ENCODE measurements at places on chromosomes 7 and 10.

DNA sequence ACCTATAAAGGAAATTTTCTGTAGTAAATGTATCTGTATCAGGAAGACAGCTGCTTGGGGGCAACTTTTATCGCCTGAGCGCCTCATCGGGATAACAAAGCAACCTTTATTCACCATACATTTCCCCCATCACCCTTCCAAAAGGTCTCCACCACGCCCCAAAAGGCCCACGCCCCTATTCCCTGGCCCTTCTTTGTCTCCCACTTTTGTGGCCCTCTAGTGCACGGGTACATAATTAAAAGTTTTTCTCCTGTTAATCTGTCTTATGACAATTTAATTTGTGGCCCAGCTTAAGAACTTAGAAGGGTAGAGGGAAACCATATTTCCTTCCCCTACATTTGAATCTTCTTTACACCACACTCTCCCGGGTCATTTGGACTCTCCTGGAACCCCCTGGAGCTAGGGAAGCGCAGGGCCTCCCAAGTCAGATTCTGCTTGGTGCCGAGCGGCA is 625 bp downstream of the RP9 start:
- no peak for DNase-seq

GRCh38 chr10:77687621-77688020 is 50.0 kb upstream of the KCNMA1 start:
- no peak for DNase-seq

- no peak for DNase-seq
Observed at GRCh38 chr7:113487925-113488731, 369.8 kb upstream of the SMIM30 start.

DNA sequence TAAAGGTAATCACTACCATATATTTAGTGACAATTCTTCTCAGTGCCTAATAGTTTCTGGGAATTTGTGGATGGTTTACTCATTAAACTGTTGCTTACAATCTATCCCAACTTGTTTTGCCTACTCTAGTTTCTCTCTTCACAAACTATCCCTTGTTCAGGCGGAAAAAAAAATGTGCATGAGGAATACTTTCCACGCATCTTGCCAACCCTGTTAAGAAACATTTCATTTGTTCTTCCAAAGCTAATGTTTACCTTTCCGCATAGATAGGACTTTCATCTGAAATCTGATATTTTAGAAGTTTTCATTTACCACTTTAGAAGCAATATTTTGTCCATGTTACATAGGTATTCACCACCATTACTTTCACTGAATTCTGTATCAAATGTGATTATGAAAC is 191.9 kb downstream of the MDFIC start:
- no peak for DNase-seq

GRCh38 chr7:133582766-133583523 is 330.1 kb downstream of the EXOC4 start:
- DNase-seq = peak; percentile 84

- peak; percentile 74 for DNase-seq
Observed at GRCh38 chr7:94295850-94296249, 98.8 kb upstream of the COL1A2 start.

DNA sequence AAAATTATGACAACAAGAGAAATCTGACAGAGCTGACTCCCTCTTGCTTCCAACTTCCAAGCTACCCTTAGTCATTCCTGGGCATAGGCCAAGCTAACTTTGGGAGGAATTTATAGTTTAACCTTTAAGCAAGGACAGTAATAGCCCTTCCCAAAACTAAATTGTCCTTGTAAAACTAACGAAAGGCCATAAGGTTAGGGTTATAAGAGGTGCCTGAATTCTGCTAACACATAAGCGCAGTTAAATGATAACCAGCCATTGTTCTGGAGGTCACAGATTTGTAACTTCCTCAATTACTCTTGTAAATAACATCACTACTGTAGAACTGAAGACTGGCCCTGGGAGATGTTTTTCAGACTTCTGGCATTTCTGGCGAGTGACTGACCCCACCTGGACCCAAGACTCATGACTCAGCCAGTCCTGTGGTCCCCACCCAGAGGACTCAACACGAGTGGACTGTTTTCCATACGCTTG is 481.2 kb downstream of the KCNMA1 start:
- DNase-seq = no peak

DNA sequence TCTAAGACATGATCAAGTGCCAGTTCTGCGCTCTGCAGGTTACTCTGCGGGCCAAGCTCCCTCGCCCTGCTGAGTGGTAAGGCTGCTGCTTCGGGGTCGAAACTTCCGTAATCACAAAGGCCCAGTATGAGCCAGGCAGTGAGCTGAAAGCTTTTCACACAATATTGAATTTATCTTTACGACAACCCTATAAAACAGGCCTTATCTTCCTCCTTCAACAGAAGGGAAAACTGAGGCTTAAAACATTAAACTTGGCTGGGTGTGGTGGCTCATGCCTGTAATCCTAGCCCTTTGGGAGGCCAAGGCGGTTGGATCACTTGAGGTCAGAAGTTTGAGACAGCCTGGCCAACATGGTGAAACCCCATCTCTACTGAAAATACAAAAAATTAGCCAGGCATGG is 83.3 kb downstream of the FAM107B start:
- no peak for DNase-seq

DNA sequence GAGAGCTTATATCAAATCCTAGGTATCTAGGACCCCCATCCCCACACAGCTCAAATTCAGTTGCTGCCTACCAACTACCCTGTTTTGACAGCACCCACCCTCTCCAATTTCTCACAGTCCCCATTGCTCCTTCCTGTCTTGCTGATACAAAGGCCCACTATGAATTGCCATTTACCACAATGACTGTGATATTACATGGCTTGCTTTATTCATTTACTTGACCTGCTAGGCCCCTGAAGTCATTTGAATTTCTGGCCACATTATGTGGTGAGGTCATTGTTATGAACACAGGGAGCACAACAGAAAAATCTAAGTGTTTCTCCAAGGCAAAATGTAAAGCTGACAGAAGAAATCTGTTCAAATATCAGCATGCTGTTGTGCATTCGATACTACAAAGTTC is 101.4 kb downstream of the PPP1R17 start:
- DNase-seq = no peak

- DNase-seq = no peak
Observed at GRCh38 chr7:77199013-77199966, at the start of gene FGL2. FGL2 (minus strand) TSS chr7:77199819; CDS start chr7:77199793, 26 bp downstream.

GRCh38 chr10:125061557-125062226 is 98.7 kb downstream of the CTBP2 start:
- no peak for DNase-seq

DNA sequence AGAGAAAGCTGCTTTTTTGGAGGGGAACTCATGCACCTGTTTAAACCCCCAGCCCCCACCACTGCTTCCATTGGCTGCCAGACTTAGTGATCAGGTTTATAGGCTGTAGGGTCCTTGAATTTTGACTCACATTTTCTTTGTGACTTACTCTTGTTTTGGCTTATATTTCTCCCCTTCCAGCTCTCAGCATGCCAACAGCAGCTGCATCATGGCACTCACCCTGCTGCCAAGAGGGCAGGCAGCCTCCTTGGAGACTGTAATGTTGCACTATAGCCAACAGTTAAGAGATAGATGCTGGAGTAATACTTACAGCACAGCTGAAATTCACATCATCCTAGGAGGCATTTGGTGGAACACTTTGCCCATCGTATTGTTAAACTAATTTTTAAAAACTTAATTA is 98.0 kb upstream of the GLCCI1 start:
- no peak for DNase-seq

- DNase-seq = no peak
Observed at GRCh38 chr10:115003396-115003795, 65.4 kb downstream of the TRUB1 start.

DNA sequence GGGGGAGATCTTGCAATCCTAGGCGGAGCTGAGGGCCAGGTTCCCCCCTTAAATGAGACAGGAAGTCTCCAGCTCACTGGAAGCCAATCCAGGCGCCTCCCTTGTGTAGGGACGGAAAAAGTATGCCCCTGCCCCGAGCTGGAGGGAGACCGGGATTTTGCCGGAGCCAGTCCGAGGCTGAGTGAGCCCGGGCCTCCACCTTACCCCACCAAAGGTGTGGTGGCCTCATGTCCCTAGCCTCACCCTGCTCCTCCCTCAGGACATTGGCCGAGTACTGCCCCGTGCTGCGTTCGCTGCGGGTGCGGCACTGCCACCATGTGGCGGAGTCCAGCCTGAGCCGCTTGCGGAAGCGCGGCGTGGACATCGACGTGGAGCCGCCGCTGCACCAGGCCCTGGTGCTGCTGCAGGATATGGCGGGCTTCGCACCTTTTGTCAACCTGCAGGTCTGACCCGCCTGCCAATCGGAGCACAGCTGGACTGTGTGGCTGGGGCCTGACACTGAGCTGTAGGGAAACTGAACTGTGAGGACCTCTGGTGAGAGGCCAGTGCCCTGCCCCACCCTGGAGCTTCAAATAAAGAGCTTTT is 2.0 kb downstream of the FBXL15 start:
- no peak for DNase-seq

- DNase-seq = no peak
Observed at GRCh38 chr10:44723082-44723481, 188.1 kb upstream of the TMEM72 start.

DNA sequence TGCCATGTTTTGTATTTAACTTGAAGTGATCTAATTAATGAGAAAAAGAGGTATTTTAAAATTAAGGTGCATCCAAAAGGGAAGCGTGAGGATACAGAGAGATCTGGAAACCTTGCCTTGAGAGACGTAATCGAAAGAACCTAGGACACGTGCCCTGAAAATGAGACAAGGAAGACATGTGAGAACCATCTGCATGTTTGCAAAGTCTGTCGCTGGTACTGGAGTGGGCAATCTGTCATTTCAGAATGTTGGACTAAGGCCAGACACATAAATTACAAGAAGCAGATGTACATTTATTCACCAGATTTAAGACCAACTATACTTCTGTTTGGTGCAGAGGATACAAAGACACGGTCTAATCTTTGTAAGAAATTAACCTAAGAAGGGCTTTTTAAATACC is 9.2 kb downstream of the AGR2 start:
- DNase-seq = no peak

DNA sequence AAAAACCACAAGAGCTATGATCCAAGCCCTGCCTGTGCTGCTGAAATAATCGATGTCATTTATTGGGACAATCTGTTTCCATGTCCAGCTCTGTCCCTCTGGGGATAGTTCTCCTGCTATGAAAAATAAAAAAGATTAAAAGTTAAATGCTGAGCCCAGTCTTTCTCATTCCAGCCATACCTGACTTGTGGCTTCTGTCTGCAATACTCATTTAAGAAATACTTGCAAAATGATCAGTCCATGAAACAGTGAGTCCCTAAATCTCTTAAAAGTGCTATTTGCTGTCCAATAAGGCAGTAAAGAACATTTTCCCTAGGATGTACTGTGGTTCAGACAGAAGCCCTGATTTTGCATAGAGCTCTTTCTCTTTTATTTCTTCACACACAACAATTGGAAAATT is 91.7 kb downstream of the SLC16A9 start:
- no peak for DNase-seq

DNA sequence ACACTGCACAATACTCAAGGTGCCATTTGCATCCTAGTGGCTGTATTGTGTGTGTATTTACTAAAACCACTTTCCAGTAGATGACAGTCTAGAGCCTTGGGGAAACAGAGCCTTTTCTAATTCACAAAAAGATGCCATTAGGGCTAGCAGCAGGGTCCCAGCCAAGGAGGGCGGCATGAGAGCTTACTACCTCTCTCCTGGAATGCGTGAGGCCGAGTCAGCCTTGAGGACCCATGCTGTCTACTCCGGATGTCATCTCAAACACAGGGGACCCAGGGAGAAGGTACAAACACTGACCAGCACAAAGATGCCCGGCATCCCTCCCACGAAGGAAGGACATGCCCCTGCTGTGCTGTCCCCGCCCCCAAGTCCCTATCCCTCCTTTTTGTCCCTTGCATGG is 65.5 kb downstream of the CYCS start:
- DNase-seq = no peak

DNA sequence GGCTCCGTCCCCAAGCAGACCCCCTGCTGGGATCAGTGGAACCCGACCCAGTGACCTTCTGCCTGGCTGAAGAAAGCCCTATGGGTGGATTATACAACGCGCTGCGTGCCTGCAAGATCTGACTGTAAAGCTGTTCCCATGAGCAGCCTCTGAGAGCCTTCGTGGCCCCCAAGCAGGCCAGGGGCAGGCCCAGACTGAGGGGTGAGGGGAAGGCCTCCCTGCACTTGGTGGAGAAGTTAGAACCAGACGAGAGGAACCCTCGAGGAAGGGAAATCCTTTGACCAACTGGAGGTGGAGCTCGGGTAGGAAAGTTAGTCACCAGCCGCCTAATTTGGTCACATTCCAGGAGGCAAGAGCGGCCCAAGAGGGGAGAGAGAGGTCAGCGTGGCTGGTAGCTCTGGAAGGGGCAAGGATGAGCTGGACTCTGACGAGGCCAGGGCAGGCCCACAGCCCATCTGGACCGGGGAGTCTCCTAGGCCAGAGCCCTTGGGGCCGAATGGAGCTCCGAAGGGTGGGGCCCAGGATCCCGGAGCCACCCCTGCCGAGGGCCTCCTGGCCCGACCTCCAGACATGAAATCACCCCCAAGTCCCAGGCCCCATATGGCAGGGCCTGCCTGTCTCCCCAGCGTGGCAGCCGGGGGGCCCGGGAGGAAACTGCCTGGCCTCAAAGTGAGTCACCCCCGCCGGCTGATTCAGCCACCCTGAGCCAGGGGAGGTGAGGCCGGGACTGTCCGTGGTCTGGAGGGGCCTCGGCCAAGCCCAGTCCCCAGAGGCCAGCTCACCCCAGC is 23.3 kb upstream of the PDGFA start:
- DNase-seq = peak; percentile 89

GRCh38 chr10:20916976-20917375 is 19.9 kb upstream of the NEBL start:
- no peak for DNase-seq

- DNase-seq = no peak
Observed at GRCh38 chr7:37198041-37198905, 250.4 kb downstream of the ELMO1 start.

DNA sequence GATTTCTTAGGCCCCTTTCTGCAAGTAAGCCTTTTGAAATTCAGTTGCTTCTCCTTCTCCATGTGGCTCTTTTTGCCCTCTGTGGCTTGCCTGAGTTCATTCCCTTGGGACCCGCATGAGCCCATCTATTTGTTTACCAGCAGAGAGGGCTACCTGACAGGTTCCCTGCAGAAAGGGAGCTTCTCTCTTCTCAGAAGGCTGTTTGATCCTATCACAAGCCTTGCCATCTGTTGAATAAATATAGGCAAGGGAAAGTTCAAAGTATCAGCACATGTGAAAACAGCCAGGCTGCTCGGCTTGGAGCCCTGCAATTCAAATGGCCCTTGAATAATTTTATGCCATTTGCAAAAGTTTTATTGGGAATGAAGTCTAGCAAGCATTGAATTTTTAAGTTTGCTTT is 720.2 kb upstream of the FZD8 start:
- DNase-seq = no peak

GRCh38 chr10:85888559-85888958 is 478.0 kb downstream of the GRID1 start:
- no peak for DNase-seq

Measured in GM04503 (cell line).